ENCODE measurements at places on chromosomes 6 and 20.

- DNase-seq: no peak
Observed at GRCh38 chr6:80547827-80548226, 441.4 kb downstream of the BCKDHB start.

- no peak for DNase-seq
Observed at GRCh38 chr6:134936931-134937330, 13.0 kb downstream of the ALDH8A1 start.

DNA sequence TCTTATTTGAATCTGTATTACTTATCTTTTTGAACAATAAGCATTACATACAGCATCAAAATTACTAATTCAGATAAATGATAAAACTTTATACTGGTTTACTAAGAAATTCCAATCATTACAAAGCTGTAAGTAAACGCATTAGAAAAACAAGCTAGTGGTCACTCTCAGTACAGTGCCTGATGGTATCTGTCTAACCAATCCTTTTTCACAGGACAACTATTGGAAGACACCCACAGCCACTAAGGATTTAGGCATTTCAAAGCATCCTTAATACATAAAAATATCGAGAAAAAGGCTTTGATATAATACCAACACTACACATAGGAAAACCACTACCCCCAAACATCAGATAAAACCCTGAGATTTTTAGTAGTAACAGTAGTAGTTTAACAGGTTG lies 2.6 kb downstream of the CD164 start:
- no peak for DNase-seq

GRCh38 chr6:53565886-53566285 lies 21.0 kb upstream of the GCLC start:
- no peak for DNase-seq

GRCh38 chr20:24837781-24838450 lies 111.2 kb upstream of the CST7 start:
- no peak for DNase-seq

- no peak for DNase-seq
Observed at GRCh38 chr6:4352322-4352669, 216.9 kb upstream of the ECI2 start.

- no peak for DNase-seq
Observed at GRCh38 chr20:38298768-38299288, 5.1 kb upstream of the BPI start.

DNA sequence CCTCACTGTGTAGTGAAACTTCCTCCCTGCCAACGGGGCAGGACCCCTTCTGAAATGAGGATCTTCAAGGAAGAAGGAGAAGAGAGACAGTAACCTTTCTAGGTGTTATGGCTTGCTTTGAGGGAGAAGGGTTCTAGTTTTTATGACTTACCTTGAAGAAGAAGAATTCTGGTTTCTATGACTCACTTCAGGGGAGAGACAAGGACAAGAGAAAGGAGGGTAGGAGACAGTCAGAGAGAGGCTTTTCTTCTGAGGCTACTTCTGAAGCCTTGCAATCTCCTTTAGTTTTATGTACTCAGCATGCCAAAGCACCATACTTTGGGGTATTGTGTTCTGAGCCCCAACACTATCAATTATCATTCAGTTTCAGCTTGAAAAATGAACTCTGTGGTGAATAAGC lies 25.8 kb upstream of the IBTK start:
- no peak for DNase-seq

DNA sequence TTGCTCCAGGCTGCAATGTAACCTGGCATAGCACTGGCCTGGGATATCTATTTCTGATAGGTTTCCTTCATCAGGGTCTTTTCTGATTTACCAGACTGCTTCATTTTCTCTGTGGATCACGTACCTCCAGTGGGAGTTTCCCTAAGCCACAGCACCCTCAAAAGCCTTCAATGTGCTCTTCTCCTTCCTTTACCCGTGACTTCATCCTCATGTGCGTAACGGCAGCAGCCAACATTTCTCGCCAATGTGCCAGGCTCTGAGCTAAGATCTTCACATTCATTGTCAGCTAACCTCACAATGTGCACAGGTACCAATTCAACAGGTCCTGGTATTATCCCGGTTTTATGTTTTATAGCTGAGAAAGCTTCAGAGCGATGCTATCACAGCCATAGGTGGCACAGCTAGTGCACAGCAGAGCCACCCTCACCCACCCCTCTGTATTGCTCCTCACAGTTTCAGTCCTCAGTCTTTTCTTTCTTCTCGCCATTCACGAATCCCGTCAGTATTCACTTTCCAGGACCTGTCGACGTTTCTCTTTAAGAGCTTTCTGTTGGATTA lies 58.2 kb downstream of the TNFAIP3 start:
- DNase-seq: no peak

- no peak for DNase-seq
Observed at GRCh38 chr6:25181923-25182322, 97.3 kb upstream of the CARMIL1 start.

GRCh38 chr6:158115508-158115907 lies 52.6 kb downstream of the SERAC1 start:
- DNase-seq: no peak

DNA sequence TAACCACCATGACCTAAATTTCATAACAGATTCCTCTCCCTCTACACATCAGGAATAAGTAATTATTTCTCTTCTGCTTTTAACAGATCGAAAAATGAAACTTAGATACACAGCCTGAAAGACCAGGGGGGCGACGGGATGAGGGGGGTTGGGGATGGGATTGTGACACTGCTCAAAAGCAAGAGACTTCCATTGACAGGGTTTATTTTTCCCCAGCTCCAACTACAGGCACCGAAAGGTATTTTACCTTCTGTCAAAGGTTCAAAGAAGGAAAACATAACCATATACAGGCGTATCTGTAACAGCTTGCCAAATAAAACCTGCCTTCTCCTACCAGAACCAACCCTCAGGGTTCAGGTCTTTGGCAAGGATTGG lies 1.3 kb downstream of the EPHA7 start:
- no peak for DNase-seq

GRCh38 chr6:16483315-16483875 lies 245.0 kb downstream of the GMPR start:
- peak; percentile 70 for DNase-seq

- DNase-seq: no peak
Observed at GRCh38 chr6:170113141-170113540, 177.7 kb downstream of the DLL1 start.

- DNase-seq: no peak
Observed at GRCh38 chr6:125899726-125900182, 56.8 kb upstream of the HINT3 start.

DNA sequence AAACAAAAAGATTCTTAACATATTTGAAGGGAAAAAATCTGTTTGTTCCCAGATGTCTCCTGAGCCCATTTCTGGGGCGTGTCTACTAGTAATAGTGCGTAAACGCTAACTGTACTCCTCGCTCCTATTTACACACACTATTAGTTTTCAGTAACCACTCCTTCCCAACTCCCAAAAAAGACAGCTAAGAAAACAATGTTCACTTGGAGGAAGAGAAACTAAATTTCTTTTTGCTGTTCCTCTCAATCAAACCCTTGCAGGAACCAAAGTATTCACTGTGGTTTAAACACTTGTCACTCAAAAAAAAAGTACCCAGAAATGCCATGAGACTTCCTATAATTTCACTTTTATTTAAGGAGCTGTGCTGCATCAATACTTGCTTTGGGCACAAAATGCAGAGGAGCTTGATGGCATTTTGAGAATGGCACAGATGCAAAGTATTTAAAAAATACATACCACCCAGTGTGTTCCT lies 118.2 kb downstream of the BACH2 start:
- DNase-seq: no peak

GRCh38 chr20:64199395-64199794 lies 35.1 kb downstream of the MYT1 start:
- DNase-seq: no peak

All from activated CD8-positive, alpha-beta T cell treated with anti-CD3 and anti-CD28 coated beads for 36 hours (primary cell).